Activated naive CD4-positive, alpha-beta T cell (primary cell): ENCODE measurements at places on chromosomes 13 and 19.
A peak's percentile ranks its signal among the peaks of the same experiment; 100 is the strongest.

GRCh38 chr13:99765869-99766268 is 205.7 kb downstream of the ZIC5 start:
- DNase-seq: no peak

- no peak for DNase-seq
Observed at GRCh38 chr13:112102243-112102642, 35.3 kb downstream of the SOX1 start.

GRCh38 chr19:644363-644762 is 4.7 kb downstream of the FGF22 start:
- DNase-seq: no peak

GRCh38 chr13:105990256-105990958 is 545.1 kb downstream of the EFNB2 start:
- DNase-seq: no peak

DNA sequence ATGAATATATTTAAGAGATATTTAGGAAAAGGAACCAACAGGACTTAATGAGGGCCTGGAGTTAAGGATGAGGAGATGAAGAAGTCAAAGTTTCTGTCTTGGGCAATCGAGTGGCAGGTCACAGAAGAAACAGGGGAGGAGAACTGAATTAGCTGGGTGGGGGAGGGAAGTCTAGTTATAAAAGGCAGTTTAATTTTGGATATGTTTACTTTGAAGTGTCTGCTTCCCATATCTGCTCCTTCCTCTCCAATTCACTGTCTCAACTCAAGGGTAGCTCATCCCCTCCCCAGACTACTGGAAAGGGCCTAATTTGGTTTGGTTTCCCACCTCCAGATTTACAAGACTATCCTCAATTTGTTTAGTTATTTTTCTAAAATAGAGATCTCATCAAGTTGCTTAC is 195.9 kb downstream of the VWA8 start:
- no peak for DNase-seq

GRCh38 chr19:55086730-55087541 is 11.3 kb downstream of the EPS8L1 start:
- no peak for DNase-seq

DNA sequence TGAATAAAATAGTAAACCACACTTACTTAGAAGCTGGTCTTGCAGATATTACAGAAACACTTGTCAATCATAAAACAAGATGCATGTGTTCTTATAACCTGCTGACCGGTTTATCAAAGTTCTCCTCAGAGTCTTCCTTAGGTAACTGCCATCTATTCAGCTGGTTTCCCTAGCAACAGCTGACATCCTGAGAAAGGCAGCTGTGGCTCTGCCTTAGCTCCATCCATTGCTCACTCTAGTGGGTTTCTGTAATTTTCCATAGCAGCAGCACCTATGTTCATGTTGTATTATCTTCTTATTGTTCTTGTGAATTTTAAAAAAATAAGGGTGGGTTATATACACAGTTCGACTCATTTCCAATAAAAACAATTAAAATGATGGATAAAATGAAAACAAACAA is 87.8 kb downstream of the RAP2A start:
- no peak for DNase-seq

- DNase-seq: no peak
Observed at GRCh38 chr13:98843482-98843877, 91.0 kb upstream of the SLC15A1 start.

- no peak for DNase-seq
Observed at GRCh38 chr19:51347209-51347928, 5.4 kb upstream of the VSIG10L start.

- DNase-seq: no peak
Observed at GRCh38 chr19:39345956-39346355, 3.7 kb downstream of the SAMD4B start.

DNA sequence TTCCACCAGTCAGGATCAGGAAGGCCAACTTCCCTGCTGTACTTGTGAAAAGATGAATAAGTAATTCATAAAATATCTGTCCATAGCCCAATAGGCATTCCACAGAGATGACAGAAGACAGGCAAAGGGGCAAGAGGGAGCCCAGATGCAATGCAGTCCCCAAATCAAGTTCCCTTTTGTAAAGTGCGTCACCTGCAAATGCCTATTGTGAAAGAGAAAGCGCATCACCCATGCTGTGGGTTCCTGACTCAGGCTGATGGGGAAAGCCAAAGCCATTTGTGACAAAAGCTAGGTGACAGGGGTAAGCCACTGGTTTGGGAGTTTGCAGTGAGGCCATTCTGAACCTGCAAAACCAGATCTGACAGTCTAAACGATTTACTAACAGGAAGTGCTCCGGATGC is 157.5 kb upstream of the ZNF536 start:
- no peak for DNase-seq

DNA sequence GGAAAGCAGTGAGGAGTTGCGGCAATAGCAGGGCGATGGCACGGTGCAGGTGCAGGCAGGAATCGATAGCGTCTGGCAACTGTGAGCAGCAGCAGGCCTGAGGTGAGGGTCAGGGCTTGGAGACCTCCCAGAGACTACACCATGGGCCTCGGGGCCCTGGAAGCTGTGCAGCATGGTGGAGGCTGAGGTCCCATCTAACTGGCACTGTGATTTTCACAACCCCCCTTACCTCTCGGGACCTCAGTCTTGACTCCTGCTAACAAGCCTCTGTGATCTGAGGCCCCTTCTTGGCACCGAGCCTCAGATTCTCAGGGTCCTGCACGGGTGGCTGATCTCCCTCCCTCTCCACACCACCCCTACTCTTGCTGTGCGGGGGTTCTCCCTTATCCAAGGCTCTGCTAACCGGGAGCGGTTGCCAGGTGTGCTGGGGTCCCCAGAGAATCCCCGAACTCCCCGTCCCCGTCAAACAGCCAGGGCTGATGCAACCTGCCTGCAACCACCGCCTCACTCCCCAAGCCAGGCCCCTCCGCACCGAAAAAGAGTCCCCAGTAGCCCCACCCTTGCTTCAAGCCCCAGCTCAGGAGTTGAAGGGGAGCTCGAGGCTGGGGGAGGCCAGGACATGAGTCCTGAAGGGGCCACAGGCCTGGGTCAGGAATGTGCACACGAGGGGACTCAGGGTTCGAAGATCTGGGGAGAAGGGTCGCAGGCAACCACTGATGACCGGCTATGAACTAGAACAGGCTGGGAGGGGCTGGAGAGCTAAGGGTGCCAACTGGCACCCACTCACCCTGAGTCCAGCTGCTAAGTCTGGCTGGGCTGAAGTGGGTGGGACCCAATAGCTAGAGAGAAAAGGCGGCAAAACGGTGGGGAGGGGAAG is 4.8 kb upstream of the ATF5 start:
- DNase-seq: no peak

DNA sequence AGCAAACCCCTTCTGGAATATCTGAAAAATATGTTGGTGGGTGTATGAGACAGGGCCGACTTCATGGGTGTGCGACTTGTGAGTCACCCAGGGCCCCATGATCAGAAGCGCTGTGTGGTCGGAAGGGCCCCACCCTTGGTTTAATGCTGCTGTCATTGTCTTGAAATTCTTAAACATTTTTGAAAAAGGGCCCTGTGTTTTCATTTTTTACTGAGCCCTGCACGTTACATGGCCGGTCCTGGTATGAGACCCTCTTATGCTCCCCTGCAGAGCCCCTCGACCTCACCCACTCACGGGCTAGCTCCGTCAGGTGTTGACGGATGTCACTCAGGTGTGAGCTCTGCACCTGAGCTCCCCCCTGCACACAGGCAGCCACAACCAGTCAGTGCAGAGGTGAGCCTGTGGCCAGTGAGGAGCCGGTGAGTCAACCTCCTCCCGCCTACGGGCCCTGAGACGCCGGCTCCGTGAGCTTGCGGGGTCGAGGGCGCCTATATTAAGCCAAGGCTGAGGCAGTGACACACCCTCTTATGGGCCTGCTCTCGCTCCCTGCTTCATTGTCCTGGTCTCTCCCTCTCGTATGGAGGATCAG is 27.7 kb downstream of the GADD45B start:
- DNase-seq: peak; percentile 33

- no peak for DNase-seq
Observed at GRCh38 chr19:42548552-42548951, 20.3 kb upstream of the CEACAM1 start.

GRCh38 chr13:111636804-111637203 is 316.4 kb downstream of the TEX29 start:
- DNase-seq: no peak

DNA sequence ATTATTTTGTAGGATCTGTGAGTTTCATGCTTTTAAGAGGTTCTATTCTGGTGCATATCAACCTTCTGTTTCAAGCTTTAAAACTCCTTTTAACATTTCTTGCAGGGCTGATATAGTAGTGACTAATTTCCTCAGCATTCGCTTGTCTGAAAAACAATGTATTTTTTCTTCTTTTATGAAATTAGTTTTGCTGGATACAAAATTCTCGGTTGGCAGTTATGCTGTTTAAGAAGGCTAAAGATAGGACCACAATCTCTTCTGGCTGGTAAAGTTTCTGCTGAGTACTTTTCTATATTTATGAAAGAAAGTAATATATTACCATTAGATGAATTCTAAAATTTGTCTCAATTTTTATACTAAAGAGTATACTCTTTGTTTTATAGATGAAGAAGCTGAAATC is 487.8 kb upstream of the SPRY2 start:
- DNase-seq: no peak

DNA sequence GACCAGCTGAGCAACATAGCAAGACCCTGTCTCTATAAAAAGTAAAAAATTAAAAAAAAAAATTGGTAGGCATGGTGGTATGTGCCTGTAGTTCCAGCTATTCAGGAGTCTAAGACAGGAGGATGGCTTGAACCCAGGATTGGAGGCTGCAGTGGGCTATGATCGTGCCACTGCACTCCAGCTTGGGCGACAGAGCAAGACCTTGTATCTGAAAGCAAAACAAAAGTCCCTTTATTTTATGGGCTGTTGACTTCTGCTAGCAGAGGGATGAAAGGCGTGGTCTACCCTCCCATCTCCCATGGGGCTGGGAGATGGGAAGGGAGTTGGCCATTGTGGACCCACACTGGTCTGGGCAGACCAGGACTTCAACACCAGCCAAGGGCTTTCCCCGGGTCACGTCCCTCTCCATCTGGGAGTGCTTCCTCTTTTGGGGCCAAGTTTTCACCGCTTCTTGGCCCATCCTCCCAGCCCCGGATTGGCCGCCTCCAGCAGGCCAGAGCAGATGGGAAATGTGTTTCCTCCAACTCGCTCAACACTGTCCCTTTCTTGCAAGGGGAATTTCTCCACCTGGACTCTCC is 2.2 kb upstream of the TNFSF9 start:
- no peak for DNase-seq

- peak; percentile 47 for DNase-seq
Observed at GRCh38 chr19:3036119-3036976, 7.3 kb upstream of the TLE2 start.

GRCh38 chr13:111561091-111561781 is 240.8 kb downstream of the TEX29 start:
- DNase-seq: no peak

- DNase-seq: no peak
Observed at GRCh38 chr13:34941436-34941834, 635 bp upstream of the NBEA start.

- DNase-seq: no peak
Observed at GRCh38 chr19:4345342-4346019, 2.1 kb downstream of the MPND start.

DNA sequence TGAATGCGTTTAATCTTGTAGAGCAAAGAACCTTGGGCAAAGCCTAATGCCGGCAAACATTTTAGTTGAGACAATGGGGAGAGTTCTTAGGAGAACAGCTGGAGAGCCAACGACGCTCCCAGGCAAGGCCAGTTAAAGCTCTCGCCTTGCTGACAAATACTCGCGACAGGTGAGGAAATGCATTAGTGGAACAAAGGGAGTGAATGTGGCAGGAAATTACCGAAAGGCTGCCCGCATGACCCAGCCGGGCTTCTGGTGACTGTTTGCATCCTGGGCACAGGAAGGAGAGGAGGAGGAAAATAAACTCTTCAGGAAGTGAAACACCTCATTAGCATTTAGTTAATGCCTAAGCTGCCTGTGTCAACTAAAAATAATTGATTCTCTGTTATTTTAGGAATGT is 74.6 kb downstream of the SHISA2 start:
- no peak for DNase-seq

- DNase-seq: no peak
Observed at GRCh38 chr19:35253316-35254286, 4.8 kb downstream of the LSR start.

- DNase-seq: no peak
Observed at GRCh38 chr19:10011974-10012373, 1.3 kb upstream of the RDH8 start.

- DNase-seq: no peak
Observed at GRCh38 chr13:40204246-40204645, 462.2 kb downstream of the FOXO1 start.

GRCh38 chr13:111460548-111461444 is 140.4 kb downstream of the TEX29 start:
- no peak for DNase-seq

DNA sequence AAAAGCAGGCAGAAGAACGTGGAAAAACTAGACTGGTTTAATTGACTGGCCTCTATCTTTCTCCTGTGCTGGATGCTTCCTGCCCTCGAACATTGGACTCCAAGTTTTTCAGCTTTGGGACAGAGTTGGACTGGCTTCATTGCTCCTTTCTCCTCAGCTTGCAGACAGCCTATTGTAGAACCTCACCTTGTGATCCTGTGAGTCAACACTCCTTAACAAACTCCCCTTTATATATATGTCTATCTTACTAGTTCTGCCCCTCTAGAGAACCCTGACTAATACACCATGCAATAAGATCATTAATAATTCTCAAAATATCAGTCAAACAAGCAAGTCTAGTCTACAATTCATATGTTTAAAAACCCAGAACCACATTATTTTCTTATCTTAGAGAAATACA is 662.4 kb downstream of the TBC1D4 start:
- DNase-seq: no peak

DNA sequence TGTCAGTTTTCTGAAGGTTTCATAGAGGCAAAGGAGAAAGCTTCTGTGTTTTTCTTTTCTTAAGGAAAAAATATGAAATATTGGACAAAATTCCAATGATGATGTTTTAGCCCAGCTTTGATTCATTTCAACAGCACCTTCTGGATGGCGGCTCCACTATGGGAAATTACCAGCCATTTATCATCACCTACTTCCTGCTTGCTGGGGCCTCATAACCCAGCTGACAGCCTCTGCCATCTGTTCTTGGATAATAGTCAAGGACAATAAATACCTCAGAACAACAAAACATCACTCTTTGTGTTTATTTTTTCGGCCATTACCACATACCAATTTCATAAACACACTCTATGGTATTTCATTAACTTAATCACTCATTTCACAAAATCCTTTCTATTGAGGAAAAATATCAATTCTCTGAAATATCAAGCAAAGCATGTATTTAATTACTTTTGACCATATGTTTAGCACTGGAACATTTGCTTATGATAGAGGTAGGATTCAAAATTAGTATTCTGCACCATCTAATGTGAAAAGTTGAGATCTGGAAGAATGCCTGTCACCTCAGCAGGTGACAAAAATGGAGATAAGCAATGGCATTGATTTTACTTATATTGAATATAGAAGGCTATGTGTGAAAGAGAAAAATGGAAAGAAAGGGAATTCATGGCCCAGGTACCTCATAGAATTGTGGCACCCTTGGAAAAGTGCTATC is 629.7 kb downstream of the LIG4 start:
- DNase-seq: no peak

DNA sequence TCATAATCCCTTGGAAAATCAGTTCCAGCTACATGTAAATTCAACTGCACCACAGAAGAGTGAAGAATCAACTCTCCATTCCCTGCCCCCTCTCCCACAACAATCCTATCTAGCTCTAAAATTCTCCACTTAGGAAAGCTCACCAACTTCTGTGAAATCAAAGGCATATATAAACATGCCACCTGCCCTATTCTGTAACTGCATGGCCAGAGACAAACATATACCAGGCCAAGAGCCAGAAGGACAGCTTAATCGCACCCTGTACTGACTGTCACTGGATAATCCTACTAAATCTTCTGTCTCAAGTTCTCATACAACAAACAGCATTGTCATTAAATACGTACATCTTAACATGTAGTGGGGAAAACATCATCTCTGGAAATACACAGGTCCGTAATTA is 58.2 kb upstream of the EEF1AKMT1 start:
- DNase-seq: no peak
